ENCODE measurements at places on chromosomes 1 and 21.
A peak's percentile ranks its signal among the peaks of the same experiment; 100 is the strongest.

DNA sequence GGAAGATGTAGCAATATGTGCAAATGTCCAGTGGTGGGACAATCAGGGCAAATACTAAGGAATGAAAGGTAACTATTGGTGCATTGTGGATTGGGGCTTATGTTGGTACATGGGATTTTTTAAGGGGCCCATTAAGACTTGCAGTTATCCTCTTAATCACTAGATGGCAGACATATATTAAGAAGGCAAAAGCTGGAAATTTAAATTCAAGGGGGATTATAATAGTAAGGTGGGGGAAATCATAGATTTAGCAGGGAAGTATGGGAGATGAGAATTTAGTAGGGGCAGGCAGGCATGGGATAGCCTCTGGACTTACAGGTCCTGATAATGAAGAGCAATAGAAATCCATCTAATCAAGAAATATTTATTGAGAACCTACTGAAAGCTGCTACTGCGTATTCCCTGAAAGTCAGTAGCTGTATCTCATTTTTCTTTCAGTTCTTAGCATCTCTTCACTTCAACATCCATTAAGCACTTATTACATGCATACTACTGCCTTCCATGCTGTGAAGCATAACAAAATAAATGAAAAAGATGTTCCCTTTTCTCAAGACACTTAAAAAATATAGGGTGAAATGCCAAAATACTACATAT, 251.8 kb downstream of the CRB1 start:
- no peak for DNase-seq

DNA sequence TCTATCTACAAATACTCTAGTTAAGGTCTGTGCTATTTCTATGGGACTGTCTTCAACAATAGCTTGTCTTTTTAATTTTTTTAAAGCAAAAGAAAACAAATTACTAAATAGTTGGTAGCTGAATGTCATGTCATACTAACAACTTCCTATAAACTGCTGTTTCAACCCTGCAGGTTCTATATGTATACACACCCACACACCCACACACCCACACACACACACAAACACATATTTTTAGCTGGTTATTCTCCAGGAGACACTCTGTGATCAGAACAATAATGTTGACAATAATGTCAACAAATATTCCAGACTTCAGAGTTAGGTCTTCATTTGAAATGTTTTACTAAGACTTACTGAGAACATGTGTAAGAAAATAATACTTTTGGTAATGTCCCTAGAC, 66.7 kb downstream of the AK5 start:
- no peak for DNase-seq

DNA sequence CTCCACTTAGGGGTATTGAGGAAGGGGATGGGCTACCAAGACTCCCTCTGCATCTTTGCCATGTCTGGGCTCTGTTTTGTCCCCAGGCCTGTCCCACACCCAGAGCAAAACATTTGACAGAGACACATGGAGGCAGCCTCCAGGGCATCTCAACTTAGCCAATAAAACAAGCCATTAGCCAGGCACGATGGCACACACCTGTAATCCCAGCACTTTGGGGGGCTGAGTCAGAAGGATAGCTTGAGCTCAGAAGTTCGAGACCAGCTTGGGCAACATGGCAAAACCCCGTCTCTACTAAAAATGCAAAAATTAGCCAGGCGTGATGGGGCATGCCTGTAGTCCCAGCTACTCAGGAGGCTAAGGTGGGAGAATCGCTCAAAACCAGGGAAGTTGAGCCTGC, 120.3 kb upstream of the IPO9 start:
- DNase-seq = peak; percentile 22

DNA sequence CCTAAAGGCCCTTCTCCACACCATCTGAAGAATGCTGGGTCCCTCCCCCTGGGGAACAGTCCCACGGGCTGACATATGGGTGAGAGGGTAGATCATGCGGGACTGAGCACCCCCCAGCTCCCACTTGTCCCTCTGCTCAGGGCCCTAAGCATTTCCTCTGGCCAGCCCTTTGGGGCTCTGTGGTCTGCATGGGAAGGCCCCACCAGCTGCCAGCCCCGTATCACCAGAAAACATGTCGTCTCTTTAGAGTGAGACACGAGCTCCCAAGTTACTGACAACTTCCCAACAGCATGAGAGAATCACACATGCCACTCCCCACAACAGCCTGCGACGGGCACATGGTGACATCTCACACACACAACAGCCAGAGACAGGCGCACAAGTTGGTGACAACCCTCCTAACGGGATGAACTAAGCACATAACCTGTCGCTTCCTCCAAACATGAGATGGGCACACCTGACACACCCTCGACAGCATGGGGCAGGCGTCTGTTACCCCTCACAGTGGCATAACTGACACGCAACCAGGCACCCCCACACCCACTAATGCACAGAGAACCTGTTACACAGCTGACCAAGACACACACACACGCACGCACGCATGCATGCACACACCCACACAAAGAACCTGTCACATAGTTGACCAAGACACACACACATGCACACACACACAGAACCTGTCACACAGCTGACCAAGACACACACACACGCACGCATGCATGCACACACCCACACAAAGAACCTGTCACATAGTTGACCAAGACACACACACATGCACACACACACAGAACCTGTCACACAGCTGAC, 41.2 kb downstream of the AHDC1 start:
- no peak for DNase-seq

- no peak for DNase-seq
These were observed 8.1 kb upstream of the GADD45A start for GRCh38 chr1:67676946-67677345.

DNA sequence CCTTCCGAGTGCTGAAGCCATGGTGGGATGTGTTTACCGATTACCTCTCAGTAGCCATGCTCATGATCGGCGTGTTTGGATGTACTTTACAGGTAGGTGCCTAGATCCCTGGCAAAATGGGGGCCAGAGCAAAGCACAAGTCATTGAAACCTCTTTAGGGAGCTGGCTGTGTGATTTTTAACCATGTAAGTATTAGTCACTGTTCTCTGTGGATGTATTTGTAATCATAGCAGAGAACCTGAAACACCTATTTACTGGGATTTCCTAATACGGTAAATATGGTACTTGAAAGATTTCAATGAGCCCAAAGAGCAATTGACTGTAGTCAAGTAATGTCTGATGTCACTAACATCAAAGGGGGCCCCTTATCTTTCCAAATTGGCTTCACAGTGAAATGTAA, 53.6 kb downstream of the LRRC8C start:
- no peak for DNase-seq

GRCh38 chr1:198497326-198498102, 43.0 kb downstream of the ATP6V1G3 start:
- DNase-seq = no peak

DNA sequence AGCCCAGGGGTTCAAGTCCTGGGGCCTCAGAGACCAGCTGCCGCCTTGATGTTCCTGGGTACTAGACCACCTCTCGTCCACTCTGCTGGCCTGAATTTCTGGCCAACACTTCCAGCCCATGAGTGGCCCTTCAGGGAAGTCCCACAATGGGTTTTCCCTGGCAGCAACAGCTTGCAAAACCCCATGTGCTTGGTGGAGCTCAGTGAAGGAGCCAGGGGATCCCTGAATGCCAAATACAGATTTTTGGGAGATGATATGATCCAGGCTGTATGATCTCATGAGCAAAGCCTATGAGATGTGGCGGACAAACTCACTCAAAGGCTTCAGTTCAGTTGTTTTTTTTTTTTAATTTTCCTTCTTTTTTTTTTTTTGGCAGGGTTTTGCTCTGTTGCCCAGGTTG, 9.6 kb upstream of the RASSF5 start:
- DNase-seq = no peak

GRCh38 chr1:58862728-58863385, 79.0 kb upstream of the JUN start:
- no peak for DNase-seq

- peak; percentile 94 for DNase-seq
These were observed at the start of gene HEYL for GRCh38 chr1:39639305-39640130. TSS of gene HEYL (minus strand) at chr1:39639643. CDS start at chr1:39639625, 18 bp downstream.

DNA sequence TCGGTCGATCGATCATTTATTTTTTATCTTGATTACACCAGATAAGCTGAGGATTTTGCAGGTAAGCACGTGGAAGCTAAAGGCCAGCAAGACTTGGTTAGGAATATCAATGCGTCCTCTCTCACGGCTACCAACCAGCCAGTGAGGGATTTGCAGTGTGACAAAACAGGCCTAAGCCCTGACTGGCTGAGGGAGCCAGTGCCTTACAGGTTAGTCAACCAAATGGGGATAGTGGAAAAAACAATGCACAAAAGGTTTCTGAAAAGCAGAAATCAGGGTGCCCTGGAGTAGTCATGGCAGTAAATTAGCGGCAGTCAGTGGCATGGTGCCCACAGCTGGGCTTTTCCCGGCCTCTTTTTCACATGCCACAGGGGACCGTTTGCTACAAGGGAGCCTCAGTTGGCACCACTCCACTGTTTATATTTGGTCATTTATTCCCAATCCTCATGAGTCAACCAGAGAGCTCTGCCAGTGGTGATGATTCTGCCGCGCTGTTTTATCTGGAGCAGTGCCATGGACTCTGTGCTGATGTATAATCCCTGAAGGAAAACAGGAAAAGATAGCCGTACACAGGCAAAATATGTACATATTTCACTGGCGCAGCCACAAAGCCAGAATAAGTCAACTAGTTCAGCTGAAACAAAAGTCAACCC, 167.6 kb downstream of the RHOU start:
- peak; percentile 92 for DNase-seq

DNA sequence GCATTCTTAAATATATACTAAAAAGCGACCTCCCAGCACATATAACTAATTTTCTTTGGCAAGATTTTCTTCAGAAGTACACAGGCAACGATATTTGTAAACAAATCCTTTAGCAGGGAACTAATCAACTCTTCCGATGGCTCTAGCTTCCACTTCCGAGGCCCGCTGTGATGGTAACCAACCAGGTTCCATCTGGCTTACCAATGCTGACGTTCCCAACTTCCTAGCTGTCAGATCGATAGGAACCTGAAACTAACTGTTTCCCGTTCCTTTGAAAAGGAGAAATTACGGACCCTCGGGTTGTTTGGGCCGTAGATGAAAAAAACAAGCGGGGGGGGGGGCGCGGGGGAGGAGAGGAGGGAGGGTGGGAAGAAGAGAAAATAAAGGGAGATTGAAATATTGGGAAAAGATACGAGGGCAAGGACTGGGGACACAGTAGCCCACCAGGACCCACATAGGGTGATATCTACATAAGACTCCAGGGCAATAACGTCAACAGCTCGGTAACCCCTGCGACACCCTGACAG, 513 bp downstream of the GTF2B start:
- DNase-seq = no peak

DNA sequence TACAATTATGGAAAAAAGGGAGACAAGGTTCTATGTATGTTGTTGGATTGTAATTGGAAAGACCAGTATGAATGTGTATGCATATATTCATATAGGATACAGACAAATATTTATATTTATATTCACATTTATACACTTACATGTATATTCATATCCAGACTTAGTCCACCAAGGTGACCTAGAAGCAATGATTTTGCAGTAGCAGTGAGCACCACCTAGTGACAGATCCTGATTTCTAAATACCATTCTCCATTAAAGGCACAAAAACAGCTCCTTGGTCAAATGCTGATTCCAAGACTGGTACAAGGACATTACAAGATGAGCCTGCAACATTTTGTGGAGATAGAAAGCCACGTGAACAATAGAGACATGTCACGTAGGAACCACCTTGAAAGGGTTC, 153.4 kb downstream of the SDCCAG8 start:
- no peak for DNase-seq

GRCh38 chr1:178566187-178566586, 53.3 kb downstream of the TEX35 start:
- no peak for DNase-seq

GRCh38 chr1:202112859-202113689, 9.6 kb upstream of the GPR37L1 start:
- no peak for DNase-seq

DNA sequence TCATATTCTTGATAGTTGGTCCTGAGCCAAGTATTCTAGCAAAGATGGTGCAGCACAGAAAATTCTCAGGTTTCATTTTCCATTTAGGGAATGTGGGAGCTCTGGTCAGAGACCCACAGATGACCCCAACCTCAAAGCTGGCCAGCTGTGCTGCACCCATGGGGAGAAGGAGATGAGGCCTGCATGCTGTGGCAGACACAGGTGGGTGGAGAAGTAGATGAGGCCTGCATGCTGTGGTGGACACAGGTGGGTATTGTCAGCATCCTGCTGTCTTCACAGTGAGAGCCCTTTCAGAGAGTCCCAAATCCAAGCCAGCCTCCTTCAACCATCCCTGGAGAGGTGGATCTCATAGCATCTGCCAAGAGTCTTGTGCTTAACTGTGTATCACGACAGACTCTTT, 77.7 kb downstream of the DSCAM start:
- no peak for DNase-seq

GRCh38 chr21:36909423-36909822, 57.0 kb downstream of the HLCS start:
- DNase-seq = no peak

GRCh38 chr1:31860581-31860980, 44.8 kb upstream of the SPOCD1 start:
- no peak for DNase-seq

DNA sequence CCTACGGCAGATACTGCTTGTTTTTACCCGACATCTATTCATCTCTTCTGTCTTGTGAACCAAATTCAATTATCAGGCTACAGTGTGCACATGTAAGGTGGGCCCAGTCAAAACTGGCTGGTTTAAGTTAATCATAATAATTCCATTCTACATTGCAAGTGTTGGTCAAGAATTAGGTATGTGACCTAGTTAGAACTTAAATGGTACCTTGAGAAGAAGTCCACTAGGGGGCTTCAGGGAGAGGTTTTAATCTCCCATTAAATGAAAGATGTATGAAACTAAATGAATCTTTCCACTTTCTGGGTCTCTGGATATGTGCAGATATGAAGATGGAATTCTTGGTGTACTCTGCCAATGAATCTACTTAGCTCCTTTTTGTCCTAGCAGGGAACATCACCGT, 187.1 kb downstream of the CDC42BPA start:
- DNase-seq = no peak

- DNase-seq = no peak
These were observed 22.9 kb downstream of the SUSD4 start for GRCh38 chr1:223341121-223341520.

DNA sequence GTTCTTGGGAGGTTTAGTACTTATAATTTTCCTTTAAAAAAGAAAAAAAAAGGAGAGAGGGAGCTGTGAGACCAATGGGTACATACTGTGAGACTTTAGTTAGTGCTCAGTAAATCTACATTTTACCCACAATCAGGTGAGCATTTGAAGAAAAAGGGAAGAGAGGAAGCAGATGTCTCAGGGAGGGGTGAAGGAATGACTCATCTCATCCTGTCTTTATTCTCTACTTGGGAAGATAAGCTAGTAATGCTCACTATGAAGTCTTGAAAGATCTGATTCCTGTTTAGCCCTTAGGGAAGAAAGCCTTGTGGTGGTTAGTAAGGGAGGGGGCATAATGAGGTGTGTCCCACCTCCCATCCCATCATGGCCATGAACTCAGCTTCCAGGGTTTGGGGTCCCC, 112.6 kb downstream of the PLD5 start:
- DNase-seq = no peak

GRCh38 chr1:91797164-91797563, 88.8 kb downstream of the TGFBR3 start:
- DNase-seq = no peak

All from posterior vena cava (tissue), 2 donors.